Urinary bladder (tissue), 4 donors: ENCODE measurements at places on chromosomes 6 and 20. TPM values are rescaled to one million over a fixed set of nuclear protein-coding genes. Genes with fewer than 3 reads are reported as not detected.

The SSTR4 gene
- total RNA-seq = not detected

The SYNE1 gene
- total RNA-seq = 266 TPM

The MDFI gene
- 32.6 TPM for total RNA-seq

The RNF39 gene
- total RNA-seq = 0.11 TPM

The MYBL2 gene
- 2.3 TPM for total RNA-seq

The SLC22A3 gene
- total RNA-seq = 11.0 TPM

The LY6G6D gene
- total RNA-seq = 3.1 TPM

The ATP9A gene
- 25.6 TPM for total RNA-seq

The GPR6 gene
- not detected for total RNA-seq

The CRYBG1 gene
- 32.4 TPM for total RNA-seq

The PLG gene
- total RNA-seq = not detected

The BPIFB6 gene
- total RNA-seq = not detected

The NKX2-2 gene
- total RNA-seq = not detected

The DLK2 gene
- total RNA-seq = 2.0 TPM

The OVOL2 gene
- total RNA-seq = 3.9 TPM

The SLC17A1 gene
- not detected for total RNA-seq

The TNNC2 gene
- 23.2 TPM for total RNA-seq

- no peak for DNase-seq
Observed at GRCh38 chr20:48667889-48668413, 159.8 kb downstream of the PREX1 start.

GRCh38 chr6:69866351-69866769, at the start of gene COL19A1:
COL19A1 (plus strand) TSS chr6:69866556; CDS start chr6:69879568, 13,012 bp downstream.
- no peak for DNase-seq

- DNase-seq = peak; percentile 81
Observed at GRCh38 chr6:22147921-22148776, 148.7 kb downstream of the PRL start.

- DNase-seq = no peak
Observed at GRCh38 chr6:110944681-110945151, 13.8 kb upstream of the GTF3C6 start.

- DNase-seq = no peak
Observed at GRCh38 chr6:11262242-11262641, 29.8 kb upstream of the NEDD9 start.

- no peak for DNase-seq
Observed at GRCh38 chr20:25707695-25708094, 11.0 kb upstream of the ZNF337 start.

DNA sequence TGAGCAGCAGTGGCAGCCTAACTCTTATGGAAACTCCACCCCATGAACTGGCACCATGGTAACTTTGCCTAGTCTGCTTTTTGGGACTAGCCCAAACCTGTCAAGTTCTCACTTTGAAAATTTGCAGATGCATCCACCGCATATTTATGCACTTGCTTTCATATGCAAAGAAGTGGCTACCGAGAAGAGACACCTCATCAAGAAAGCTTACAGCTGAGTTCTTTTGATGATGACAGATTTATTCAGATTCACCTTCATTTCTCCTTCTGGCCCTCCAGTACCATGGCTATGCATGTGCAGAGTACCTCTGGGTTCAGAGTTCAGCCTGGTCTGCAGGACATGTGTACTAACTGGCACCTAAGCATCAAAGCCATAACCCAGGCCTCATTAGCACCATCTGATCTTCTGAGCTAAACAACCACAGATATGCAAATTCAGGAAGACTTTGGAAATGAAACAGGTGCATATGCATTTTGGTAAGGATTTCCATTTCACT, 154.3 kb upstream of the TENT5A start:
- no peak for DNase-seq

DNA sequence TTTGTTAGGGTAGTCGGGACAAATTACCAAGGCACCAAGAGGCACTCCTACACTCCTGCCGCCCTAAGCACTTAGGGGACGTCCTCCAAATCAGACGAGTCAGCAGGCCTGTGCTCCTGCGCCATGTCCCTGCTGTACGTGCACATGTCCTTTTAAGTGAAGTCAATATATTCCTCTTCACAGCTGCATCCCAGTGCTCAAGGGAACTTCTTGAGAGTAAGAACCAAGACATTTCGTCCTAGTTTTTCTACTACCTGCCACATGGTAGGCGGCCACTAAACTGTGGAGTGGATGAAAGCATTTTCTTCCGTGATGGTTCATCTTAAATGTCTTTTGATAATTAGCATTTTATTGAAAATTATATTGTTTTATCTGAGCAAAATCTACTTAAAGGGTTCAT, 100.7 kb downstream of the RPP40 start:
- DNase-seq = no peak

DNA sequence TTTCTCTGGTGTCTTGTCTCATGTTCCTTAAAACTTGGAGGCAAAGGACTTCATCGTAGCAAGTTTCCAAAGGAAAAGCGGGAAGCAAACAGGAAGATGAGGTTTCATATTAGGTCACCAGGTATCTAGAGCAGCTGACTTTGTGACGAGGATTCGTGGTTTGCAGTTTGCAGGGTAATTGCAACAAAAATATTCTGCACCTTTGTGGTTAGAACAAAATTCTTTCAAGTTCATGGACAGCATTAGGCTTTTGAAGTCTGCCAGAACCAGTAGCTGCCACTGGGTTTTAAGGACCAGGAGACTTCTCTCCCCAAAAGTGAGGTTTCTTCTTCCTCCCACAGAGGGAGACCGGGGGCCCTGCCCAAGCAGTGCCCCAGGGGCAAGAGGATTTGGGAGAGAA, 63.4 kb downstream of the RPP40 start:
- DNase-seq = no peak

- no peak for DNase-seq
Observed at GRCh38 chr6:18395856-18396197, 8.7 kb downstream of the RNF144B start.

DNA sequence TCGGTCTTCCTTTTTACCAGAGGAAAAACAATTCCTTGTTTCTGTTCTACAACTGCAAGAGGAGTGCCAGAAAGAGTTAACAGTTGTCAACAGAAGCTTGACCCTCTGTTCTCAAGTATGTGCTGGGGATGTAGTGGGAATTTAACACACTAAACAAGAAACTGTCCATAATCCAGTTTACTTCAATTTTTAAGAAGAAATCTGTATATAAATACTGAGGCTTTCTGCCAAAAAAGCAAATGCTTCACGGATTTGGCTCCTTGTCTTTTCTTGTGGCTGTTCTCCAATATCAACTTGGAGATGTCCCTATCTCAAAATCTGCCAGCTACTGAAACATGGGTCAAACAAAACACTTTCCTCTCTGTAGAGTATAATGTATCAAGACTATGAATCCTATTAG, 26.8 kb downstream of the REV3L start:
- DNase-seq = no peak

- no peak for DNase-seq
Observed at GRCh38 chr6:6046716-6047115, 40.0 kb upstream of the NRN1 start.

GRCh38 chr6:43268782-43269272, 25.5 kb downstream of the TTBK1 start:
- no peak for DNase-seq

DNA sequence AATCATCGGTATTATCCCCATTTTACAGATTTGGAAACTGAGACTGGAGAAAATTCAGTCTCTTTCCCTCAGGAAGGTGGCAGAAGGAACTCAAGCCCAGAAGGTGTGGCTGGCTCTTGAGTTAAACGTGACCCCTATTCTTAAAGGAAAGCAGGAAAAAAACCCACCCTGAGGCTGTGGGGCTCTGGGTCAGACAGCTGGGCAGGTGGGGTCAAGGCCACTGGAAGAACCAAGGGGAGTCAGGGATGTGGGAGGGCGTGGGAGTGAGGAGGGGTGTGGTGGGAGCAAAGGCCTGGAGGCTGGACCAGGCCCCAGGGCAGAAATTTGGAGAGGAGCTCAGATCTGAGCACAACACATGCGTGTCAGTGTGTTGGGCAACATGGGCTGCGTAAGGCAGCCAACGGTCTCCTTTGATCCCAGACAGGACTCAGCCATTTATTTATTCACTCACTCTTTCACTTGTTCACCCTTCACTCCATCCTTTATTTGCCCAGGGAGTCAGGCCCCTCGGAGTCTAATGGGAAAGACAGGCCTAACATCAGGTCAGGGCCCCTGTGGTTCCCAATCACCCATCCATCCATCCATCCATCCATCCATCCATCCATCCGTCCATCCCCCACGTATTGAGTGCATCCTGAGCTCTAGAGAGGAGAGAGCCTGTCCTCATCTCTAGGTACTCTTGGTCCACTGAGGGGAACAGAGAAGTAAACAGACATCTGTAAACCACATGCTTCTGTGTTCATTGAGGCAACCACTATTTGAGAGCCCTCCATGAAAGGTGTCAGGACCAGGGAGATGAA, 165.0 kb downstream of the VEGFA start:
- DNase-seq = no peak

- DNase-seq = no peak
Observed at GRCh38 chr20:761418-762381, 6.6 kb downstream of the SLC52A3 start.

DNA sequence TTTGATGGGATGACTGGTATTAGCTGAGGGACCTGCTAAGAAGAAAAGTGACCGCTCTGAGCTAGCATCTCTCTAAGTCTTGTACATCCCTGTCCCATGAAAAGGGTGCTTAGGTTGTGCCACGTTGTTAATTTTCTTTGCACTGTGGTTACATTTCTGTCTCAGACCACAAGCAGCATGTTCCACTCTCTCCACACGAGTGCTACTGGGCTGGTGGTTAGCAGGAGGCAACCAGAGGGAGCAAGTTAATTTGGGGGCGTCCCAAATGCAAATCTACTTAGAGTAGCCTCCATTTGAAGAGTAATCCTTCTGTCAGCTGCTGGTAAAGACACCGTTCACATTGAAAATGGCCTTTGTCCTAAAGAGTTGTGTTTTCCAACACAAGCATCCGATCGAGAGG, 3.4 kb upstream of the SCML4 start:
- DNase-seq = no peak

GRCh38 chr20:12695937-12696336, 312.8 kb upstream of the SPTLC3 start:
- no peak for DNase-seq

- no peak for DNase-seq
Observed at GRCh38 chr6:111888928-111889695, 15.9 kb upstream of the FYN start.

DNA sequence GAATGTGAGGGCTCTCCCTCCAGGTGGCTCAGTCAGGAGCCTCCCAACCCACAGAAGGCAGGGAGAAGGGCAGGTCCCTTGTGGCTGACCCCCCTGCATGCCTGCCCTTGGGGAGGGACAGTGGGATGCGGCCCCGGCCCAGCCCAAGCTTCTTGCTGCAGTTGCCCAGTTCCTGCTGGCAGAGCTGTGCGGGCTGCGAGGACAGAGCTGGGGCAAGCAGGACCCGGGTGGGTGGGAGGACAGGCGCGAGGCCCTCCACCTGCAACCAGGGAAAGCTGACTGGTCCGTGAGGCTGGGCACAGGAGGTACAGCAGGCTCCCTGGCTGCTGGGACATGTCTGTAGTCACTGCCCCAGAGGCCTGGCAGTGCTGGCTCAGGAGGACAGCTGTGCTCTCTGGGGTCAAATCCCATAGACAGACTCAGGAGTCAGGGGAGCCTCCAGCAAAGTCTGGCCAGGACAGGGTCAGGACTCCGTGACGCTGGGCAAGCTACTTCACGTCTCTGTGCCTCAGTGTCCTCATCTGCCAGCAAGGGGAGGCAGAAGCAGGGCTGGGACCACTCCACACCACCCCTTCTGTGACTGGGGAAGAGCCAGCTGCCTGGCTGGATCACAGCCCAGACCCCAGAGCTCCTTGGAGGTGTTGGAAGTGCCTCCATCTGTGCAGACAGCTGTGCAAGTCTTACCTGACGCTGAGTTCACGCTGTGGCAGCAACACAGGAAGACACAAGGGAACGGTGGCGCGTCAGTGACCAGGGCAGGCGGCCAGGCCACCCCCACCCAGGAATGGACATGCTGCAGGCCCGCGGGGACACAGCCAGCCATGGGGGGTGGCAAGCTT, 13.0 kb downstream of the UCKL1 start:
- DNase-seq = no peak

DNA sequence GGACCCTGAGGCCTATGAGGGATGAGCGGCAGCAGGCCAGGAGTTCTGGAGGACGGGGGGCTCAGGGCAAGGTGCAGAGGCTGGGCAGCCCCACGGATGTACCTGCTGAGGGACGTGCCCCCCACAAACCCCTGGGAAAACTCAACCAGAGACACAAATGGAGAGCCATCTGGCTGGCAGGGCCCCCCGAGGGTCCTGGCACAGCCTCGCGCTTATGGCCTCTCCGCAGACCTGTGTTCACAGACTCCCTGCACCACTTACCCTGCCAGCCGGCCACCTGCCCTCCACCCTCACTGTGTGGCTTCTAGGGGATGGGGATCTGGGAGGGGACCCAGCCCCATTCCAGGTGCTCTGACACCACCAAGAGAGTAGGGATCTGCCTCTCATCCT, 3.4 kb upstream of the ZBTB46 start:
- no peak for DNase-seq

- no peak for DNase-seq
Observed at GRCh38 chr6:137051790-137052472, 7.2 kb upstream of the IL20RA start.
